ENCODE measurements at places on chromosomes 5 and 9. TPM values are rescaled to one million over a fixed set of nuclear protein-coding genes. Genes with fewer than 3 reads are reported as not detected.

SEPTIN8 gene
- 36.2 TPM for total RNA-seq

MYO10 gene
- total RNA-seq = 129 TPM

NUDT12 gene
- 37.1 TPM for total RNA-seq

- H3K4me1 ChIP-seq = peaks cover 57% of the 10 kb centered on the region
- no peak for DNase-seq
- no peaks in the 10 kb centered on the region for H3K27me3 ChIP-seq
- H3K4me3 ChIP-seq = peak overlapping the region; percentile 33
- peaks cover 22% of the 10 kb centered on the region for H3K36me3 ChIP-seq
Observed at GRCh38 chr9:34653151-34654072, 1.4 kb downstream of the IL11RA start.

DNA sequence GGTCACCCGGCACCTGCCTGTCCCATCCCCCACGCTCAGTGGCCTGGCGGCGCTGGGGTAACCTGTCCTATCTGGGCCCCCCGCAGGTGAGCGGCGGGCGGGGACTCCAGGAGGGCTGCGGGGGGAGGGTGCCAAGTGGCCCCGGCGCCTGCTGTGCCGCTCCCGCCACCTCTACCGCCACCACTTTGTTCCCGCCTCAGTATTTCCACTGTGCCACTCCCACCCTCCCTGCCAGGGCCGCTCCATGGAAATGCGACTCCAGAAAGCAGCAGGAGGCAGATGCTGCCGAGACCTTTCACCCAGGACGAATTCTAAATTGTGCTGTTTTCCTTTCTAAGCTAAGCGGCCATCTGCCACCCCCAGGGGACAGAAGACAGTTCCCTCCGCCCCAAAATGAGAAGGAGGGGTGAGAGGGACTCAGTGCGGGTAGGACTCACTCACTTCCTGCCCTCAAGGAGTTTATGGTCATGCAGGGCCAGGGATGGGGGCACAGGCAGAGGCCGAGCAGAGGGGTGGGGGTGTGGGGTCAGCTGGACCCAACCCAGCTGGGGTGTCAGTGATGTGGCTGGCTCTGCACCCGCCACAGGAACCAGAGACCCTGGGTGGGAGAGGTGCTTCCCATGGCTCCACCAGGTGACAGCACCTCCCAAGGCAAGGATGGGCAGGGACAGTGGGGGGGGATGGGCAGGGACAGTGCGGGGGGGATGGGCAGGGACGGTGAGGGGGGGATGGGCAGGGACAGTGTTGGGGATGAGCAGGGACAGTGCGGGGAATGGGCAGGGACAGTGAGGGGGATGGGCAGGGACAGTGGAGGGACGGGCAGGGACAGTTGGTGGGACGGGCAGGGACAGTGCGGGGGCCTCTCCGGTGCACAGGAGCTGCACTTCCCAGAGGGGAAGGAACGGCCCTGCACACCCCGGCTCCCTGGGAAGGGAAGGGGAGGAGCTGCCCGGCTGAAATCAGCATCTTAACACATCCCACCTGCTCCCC is 17.8 kb downstream of the NOTCH1 start:
- H3K4me3 ChIP-seq = no peak overlapping the region
- peaks cover 2% of the 10 kb centered on the region for H3K36me3 ChIP-seq
- no peaks in the 10 kb centered on the region for H3K27me3 ChIP-seq
- DNase-seq = peak; percentile 82
- peak overlapping the region; percentile 15 for H3K27ac ChIP-seq

GRCh38 chr5:119681734-119682133 is 52.4 kb downstream of the FAM170A start:
- no peak overlapping the region for H3K4me3 ChIP-seq
- no peak overlapping the region for H3K27ac ChIP-seq
- H3K27me3 ChIP-seq = no peaks in the 10 kb centered on the region
- DNase-seq = no peak
- H3K4me1 ChIP-seq = no peaks in the 10 kb centered on the region

- H3K4me1 ChIP-seq = no peaks in the 10 kb centered on the region
- no peaks in the 10 kb centered on the region for H3K36me3 ChIP-seq
- no peaks in the 10 kb centered on the region for H3K27me3 ChIP-seq
Observed at GRCh38 chr9:8536845-8537244, 737.3 kb upstream of the DMAC1 start.

DNA sequence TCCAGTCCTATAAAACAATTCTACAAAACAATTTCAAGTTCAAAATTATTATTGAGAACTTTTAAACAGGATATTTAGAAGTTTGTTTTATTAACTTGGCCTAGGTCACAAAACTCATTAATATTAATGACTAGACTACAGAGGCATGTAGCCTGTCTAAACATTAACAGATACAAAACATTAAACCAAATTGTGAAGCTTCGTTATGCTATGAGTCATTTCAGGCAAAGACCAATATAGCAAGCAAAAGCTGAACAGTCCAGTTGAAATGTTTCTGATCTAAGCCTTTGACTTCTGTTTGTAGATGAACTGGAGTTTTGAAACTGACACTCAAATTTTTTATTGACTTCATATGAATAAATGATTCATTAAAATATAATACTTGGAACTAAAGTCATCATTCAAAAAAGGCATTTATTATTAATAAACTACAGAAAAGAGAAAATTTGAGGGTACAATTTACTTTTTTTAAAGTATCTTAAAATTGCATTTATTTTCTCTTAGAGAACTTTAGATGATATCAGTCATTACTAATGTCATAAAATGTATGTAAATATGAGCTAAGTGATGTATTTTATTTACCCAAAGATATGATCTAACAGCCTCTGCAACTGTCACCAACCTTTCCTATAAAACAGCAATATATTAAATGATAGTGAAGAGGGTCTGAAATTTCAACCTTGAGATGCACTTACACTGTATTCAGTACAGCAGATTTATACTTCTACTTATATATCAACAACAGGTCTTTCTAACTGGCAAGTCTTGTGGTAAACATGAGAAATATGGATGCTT is 188.8 kb downstream of the COMMD10 start:
- no peak overlapping the region for H3K27ac ChIP-seq
- H3K27me3 ChIP-seq = no peaks in the 10 kb centered on the region
- no peak overlapping the region for H3K4me3 ChIP-seq

DNA sequence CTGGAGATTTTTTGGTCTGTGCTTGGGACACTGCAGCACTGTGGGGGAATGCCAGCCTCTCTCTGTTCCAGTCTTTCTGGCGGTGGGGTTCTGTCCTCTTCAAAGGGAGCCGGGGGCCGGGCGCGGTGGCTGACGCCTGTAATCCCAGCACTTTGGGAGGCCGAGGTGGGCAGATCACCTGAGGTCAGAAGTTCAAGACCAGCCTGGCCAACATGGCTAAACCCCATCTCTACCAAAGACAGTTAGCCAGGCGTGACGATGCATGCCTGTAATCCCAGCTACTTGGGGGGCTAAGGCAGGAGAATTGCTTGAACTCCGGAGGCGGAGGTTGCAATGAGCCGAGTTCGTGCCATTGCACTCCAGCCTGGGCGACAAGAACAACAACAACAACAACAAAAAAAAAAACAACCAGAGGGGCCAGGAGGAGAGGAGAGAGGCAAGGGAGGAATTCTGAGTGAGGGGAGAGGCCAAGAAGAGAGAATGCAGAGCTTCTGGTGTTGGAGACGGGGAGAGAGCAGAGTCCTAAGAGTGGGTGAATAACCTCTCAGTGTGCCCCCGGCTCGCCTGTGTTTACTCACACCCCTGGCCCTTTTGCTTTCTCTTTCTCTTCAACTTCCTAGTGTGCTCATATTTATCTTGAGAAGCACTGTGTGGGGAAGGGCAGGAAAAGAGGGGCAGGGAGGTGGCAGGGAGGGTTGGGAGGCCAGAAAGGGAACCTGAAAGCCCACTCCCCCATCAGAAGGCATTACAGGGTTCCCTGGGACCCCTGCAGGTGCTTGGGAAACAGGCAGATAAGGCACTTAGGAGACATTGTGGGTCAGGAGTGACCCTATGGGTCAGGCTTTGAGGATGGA is 3.2 kb upstream of the SET start:
- no peaks in the 10 kb centered on the region for H3K36me3 ChIP-seq
- no peaks in the 10 kb centered on the region for H3K27me3 ChIP-seq
- peak; percentile 80 for DNase-seq
- H3K27ac ChIP-seq = peak overlapping the region; percentile 82
- H3K4me3 ChIP-seq = peak overlapping the region; percentile 23

Measured in stomach (tissue), 19 donors.